ENCODE measurements at places on chromosomes 4 and X. TPM values are rescaled to one million over a fixed set of nuclear protein-coding genes. Genes with fewer than 3 reads are reported as not detected.

The UGT2B17 gene
- not detected for total RNA-seq

The MAGIX gene
- total RNA-seq = 0.19 TPM

The TEX28 gene
- not detected for total RNA-seq

The FRAS1 gene
- total RNA-seq = 2.7 TPM

The HSD17B10 gene
- 64.0 TPM for total RNA-seq

The MAOB gene
- total RNA-seq = 2.2 TPM

The FDCSP gene
- total RNA-seq = not detected

The DUX4 gene
- not detected for total RNA-seq

The PFKFB1 gene
- not detected for total RNA-seq

The SHOX gene
- total RNA-seq = not detected

The MAPK10 gene
- 43.7 TPM for total RNA-seq

The CNKSR2 gene
- not detected for total RNA-seq

The GAGE2A gene
- not detected for total RNA-seq

The BTC gene
- not detected for total RNA-seq

Data from cardiac ventricle fibroblast (primary cell).